Mesothelial cell of epicardium (in vitro differentiated cells): ENCODE measurements at places on chromosomes 12 and 14. TPM values are rescaled to one million over a fixed set of nuclear protein-coding genes. Genes with fewer than 3 reads are reported as not detected.

- DNase-seq = no peak
These were observed 10.4 kb downstream of the WSCD2 start for GRCh38 chr12:108139454-108139853.

Gene P2RX7
- total RNA-seq = 0.40 to 0.75 TPM (median 0.50 TPM) in 3 replicates

GRCh38 chr14:82850576-82850975 is 1316.9 kb upstream of the SEL1L start:
- no peak for DNase-seq

GRCh38 chr12:76300297-76300665 is 47.9 kb downstream of the BBS10 start:
- no peak for DNase-seq

DNA sequence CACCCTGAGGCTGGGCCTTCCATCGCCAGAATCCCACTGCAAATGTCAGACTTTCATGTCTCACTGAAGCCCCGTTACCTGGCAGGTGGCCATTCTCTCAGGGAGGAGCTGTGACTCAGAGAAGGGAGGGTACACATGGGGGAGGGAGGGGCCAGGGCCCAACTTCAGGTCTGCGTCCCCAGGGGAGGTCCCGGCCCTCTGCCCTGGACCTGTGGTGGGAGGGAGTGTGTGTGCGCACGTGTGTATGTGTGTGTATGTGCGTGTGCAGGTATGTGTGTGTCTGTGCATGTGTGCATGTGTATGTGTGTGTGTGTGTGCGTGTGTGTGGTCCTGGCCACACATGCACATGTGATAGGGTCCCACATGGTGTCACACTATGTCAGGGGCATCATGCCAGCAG is 50.9 kb downstream of the MVK start:
- DNase-seq = no peak

GRCh38 chr14:23568600-23569331 is 1.2 kb upstream of the AP1G2 start:
- DNase-seq = no peak

DNA sequence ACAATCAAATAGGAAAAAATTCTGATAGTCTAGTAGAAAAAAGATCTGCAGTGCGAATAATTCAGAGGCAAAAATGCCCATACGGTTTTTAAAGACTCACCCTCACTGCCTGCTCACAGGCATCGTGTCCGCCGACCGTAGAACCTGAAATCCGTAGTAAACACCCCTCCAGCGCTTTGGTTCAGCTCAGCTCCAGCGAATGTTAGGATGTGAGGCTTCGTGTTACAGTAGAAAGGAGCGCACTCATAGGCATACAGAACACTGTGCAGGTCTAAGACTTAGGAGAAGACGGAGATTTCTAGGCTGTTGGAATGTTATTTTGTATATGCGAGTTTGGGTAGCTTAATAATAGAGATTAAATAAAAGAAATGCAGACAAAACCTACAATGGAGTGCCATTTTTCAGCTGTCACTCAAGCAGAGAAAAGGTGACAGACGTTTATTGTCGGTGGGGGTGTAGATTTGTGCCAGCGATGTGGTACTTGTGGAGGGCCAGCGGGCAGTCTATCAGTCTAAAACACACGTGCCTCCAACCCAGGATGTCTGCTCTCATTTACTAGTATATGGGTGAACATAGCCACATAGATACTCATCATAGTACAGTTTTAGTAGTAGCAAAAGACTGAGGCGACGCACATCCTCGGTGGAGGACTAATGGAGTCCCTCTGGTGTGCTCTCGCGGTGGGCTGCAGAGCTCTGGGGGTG is 25.7 kb downstream of the SFSWAP start:
- DNase-seq = no peak

- DNase-seq = no peak
These were observed 968.6 kb upstream of the USP15 start for GRCh38 chr12:61291647-61292046.

GRCh38 chr12:2173971-2174370 is 121.2 kb downstream of the CACNA1C start:
- DNase-seq = no peak

Gene FAM186B
- 0.29 to 0.50 TPM (median 0.40 TPM) in 3 replicates for total RNA-seq

Gene DAO
- total RNA-seq = not detected in 3 replicates

Gene ACOT4
- 1.4 to 1.6 TPM (median 1.5 TPM) in 3 replicates for total RNA-seq

DNA sequence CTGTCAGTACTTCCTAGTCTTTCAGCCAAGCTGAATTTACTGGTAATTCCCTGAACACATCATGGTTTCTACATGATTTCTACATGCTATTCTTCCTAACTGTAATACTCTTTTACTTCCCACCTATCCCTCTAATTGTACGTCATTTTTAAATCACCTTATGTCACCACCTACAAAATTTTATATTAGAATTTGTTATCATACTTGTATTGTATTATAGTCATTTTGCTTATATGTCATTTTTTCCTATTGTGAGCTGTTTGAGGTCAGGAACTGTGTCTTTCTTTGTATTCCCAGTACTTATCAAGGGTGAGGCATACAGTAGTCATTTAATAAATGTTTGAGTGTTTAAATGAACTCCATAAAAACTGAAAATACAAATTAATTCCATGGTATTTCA is 86.6 kb downstream of the USP15 start:
- DNase-seq = no peak

GRCh38 chr12:132205271-132206045 is 61.2 kb downstream of the NOC4L start:
- no peak for DNase-seq

DNA sequence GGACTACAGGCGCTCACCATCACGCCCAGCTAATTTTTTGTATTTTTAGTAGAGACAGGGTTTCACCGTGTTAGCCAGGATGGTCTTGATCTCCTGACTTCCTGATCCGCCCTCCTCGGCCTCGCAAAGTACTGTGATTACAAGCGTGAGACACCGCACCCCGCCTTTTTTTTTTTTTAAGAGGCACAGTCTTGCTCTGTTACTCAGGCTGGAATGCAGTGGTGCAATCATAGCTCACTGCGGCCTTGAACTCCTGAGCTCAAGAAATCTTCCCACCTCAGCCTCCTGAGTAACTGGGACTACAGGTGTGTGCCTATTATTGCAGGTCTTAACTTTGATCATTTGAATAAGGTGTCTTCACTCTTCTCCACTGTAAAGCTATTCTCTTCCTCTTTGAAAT is 5.3 kb upstream of the GLTP start:
- DNase-seq = no peak

DNA sequence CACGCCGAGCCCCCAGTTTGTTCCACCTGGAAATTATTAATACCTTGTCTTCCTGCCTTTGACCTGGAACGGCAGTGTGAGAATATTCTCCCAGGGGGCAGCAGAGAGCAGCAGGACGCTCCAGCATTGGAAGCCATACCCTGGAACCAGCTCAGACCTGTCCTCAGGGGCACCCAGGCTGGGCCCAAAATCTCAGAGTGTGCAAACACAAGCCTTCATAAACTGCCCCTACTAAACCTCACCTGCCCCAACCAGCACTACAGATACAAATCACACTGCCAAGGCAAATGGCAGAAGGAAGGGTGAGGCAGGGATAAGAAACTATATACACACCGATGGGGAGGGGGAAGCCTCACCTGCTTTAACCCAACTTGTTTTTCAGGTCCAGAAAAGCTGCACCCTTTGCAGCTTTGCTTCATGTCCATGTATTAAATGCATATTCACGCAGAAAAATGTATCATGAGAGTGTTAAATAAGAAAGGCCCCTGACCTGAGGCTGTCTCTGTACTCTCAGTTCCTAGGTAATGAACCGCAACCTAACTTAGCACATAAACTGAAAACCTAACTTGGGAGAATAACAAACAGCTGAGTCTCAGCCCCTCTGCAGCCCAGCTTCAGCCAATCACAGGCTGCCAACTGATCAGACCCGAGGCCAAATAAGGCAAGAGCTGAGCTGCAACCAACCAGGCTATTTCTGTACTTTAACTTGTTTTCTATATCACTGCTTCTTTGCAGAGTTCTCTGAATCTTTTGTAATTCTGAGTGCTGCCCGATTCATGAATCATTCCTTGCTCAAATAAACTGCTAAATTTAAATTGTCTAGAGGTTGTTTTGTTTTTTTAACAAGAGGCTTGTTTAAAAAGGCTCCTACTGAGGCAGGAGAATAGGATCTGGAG is 130.1 kb downstream of the SPTSSA start:
- DNase-seq = peak; percentile 77

- DNase-seq = no peak
These were observed 1.1 kb upstream of the LRP1 start for GRCh38 chr12:57127101-57127725.

DNA sequence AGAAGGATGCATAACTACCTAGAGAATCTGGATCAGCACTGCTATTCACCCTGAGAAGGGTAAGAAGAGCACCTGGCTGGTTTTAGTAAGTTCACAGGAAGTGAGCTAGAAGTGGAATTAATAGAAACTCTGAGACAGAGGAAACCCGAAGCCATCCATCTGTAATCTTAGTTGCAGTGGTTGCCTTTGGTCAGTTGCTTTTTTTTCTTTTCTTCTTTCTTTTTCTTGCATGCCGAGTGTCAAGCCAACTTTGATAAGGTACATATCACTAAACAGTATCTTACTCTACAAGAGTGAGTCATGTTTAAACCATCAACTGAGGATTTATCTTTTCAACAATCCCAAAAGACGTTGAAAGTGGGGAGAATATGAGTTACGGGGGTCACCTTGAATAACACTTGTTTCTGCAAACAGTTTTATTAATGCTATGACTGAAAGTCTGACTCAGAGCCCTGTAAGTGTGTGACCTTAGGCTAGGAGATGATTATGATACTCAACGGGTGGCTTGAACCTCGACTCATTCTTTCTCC is 26.7 kb downstream of the C12orf75 start:
- DNase-seq = no peak

GRCh38 chr12:46455648-46456352 is 83.2 kb upstream of the SLC38A2 start:
- no peak for DNase-seq

Gene KIF26A
- 18.4 to 20.0 TPM (median 19.4 TPM) in 3 replicates for total RNA-seq

GRCh38 chr12:27221625-27222387 is 22.3 kb upstream of the STK38L start:
- no peak for DNase-seq

- no peak for DNase-seq
These were observed 40.8 kb downstream of the MIS18BP1 start for GRCh38 chr14:45212231-45212630.

GRCh38 chr12:122182887-122183587 is at the start of gene LRRC43:
Gene LRRC43, plus strand, starts transcription at chr12:122183123. Its CDS starts 22 bp downstream, at chr12:122183145.
- DNase-seq = peak; percentile 66

DNA sequence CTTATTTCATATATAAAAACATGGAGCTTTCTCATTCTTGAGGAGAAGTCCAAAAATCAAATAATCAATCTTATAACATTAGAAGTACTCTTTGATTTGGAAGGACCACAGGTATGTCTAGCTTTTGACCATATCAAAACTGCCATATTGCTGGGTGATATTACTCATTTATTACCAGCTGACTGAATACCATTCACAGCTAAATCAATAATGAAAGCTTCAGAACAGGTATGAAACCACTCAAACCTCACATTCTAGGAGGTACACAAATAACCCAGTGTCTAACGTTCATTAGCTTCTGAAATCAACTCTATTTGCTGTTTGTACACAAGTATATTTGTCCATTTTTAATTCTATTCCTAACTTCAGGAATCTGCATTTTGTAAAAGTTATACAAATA is 16.8 kb upstream of the CCDC91 start:
- no peak for DNase-seq

Gene BMP4
- 27.6 to 35.2 TPM (median 34.2 TPM) in 3 replicates for total RNA-seq

- no peak for DNase-seq
These were observed 144.8 kb downstream of the ASCL1 start for GRCh38 chr12:103102225-103102744.

GRCh38 chr12:51887476-51888315 is at the start of gene ANKRD33:
Gene ANKRD33, plus strand, starts transcription at chr12:51888103. Its CDS starts 84 bp downstream, at chr12:51888187.
- DNase-seq = peak; percentile 67

Gene BHLHE41
- total RNA-seq = 5.7 to 9.6 TPM (median 9.2 TPM) in 3 replicates

Gene PIANP
- total RNA-seq = 3.7 to 6.0 TPM (median 3.9 TPM) in 3 replicates

GRCh38 chr14:53929871-53930715 is 26.5 kb downstream of the BMP4 start:
- no peak for DNase-seq

DNA sequence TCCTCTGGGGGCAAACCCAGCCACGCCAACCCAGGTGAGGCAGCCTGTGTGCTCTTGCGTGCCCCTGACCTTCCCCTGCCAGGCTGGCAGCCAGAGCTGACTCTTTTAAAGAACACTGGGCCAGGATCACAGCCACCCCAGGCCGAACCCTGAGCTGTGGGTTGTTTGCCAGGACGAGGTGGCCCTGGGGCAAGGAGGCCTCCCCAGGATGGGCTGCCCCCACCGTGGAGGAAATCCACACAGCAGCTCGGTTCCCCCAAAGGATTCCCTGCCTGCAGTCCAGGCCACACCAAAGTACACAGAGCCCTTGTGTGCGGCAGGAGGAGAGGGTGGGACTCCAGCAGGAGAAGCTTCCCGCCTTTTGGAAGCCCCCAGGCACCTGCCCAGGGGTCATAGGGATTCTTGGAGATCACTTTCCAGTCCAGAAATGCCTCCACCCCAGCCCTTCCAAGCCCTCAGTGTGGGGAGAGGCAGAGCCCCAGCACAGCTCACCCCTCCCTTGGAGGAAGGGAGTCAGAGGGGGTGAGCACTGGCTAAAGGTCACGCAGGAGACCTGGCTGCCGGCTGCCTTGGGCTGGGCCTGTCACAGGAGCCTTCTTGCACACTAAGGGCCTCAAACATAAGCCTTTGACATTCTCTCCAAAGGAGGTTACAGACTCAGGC is 115.6 kb downstream of the CALM1 start:
- DNase-seq = no peak

- DNase-seq = no peak
These were observed 22.0 kb upstream of the CDK17 start for GRCh38 chr12:96422192-96422591.
